ENCODE measurements at places on chromosomes 11 and 22. TPM values are rescaled to one million over a fixed set of nuclear protein-coding genes. Genes with fewer than 3 reads are reported as not detected.

The MPPED2 gene
- polyA plus RNA-seq = 13.2 TPM

The OR8U1 gene
- not detected for polyA plus RNA-seq

The SYVN1 gene
- 24.2 TPM for polyA plus RNA-seq

The LMO1 gene
- 2.1 TPM for polyA plus RNA-seq

The SEZ6L gene
- 319 TPM for polyA plus RNA-seq

The PDHX gene
- polyA plus RNA-seq = 187 TPM

The IL18 gene
- polyA plus RNA-seq = not detected
